ENCODE measurements at places on chromosomes 12 and 14.
A peak's percentile ranks its signal among the peaks of the same experiment; 100 is the strongest.

DNA sequence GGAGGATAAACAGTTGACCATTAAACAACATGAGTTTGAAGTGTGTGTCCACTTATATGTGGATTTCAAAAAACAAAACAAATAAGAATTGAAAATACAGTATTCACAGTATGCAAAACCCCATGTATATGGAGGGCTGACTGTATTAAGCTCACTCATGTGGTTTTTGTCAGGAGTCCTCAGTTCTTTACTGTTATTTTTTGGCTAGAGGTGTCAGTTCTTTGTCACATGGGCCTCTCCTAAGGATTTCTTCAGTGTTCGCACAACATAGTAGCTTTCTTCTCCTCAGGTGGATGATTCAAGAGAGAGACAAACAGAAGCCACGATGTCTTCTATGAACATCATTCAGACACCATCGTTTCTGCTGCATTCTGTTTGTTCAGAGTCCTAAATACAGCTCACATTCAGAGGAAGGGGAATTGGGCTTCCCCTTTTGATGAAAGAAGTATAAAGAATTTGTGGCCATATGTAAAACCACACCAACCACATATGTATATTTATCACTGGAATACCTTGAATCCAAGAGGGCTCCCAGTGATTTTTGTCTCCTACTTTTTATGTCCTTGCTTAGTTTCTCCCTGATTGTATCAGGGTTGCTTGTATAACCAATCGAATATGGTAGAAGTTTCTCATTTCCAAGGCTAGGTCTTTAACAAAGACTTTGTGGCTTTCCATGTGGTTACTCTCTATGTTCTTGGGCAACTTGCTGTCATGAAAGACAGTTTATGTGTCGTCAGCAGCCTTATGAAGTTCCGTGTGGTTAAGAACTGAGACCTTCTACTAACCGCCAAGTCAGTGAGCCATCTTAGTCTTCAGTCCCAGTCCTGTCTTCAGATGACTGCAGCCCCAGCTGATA lies 18.9 kb downstream of the MNAT1 start:
- peak; percentile 57 for DNase-seq

DNA sequence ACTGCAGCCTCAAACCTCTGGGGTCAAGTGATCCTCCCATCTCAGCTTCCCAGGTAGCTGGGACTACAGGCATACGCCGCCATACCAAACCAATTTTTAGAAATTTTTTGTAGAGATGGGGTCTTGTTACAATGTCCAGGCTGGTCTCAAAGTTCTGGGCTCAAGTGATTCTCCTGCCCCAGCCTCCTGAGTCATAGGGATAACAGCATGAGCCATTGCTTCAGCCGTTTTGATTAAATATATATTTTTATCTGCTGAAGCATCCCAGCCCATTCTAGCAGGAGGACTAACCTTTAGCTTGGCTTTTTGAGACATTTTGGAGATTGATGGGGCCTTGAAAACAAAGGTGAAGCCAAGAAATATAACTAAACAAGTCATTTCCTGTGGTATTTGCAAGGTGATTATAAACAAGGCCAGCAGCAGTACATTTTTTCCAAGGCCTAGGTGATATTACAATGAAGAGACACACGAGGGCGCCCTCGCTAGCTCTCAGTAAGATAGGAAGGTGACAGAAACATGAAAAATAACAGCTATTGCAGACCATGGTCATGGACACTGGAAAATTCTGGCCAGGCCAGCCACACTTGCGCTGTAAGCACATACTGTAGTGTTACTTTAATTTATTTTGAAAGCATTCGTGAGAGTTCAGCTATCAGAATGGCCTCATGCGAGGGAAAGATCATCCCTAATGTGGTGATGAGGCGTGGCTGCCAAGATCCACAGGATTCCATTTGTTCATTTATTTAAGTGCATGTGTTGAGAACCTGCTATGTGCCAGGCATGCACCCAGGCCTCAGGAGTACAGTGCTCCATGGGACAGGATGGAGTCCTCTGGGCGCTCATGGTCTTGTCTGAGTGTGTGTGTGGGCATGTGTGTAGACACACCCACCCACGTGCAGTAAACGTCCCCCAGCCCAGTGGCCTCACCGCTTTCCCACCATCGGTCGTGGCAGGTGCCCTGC lies 63.5 kb downstream of the DGLUCY start:
- DNase-seq = peak; percentile 67

DNA sequence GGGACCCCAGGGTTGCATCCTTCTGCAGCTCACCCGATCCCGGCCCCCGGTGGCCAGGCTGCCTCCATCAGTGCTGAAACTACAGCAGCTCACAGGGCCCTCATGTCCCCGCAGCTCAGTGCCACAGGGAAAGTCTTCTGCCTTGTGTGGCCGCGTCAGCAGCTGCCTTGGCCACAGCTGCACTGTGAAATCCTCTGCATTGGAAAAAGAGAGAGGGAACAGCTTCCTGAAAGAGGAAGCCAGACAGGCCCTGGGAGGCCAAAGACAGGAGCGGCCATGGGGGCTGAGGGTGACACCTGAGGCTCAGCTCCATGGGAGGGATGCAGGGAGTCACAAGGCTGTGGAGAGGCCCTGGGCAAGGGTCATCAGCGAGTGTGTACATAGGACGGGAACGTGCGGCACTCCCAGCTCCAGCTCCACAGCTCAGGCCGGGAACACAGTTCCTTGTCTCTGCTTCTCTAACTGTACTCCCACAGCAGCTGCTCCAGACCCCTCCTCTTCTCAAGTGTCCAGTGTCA lies 32.7 kb downstream of the PARP2 start:
- no peak for DNase-seq

GRCh38 chr12:91722072-91722471 lies 423.6 kb downstream of the BTG1 start:
- peak; percentile 57 for DNase-seq

GRCh38 chr14:23478109-23478759 lies 8.7 kb downstream of the NGDN start:
- peak; percentile 57 for DNase-seq

DNA sequence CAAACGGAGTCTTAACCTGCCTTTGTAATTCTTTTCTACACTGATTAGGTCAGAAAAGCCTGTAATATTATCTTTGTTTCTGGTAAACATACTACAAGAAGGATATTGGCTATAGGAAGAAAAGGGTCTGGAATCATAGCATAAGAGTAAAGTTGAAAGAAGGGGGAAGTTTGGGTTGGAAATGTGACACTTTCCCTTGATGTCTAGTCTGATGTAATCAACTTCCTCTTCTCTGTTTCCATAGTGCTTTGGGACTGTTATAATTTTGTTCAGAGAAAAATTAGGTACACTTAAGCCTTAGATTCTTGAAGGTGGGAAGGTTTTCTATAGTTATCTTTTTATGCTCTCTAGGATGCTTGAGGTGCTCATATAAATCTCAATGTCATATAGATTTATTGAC lies 322.2 kb downstream of the AEBP2 start:
- DNase-seq = no peak

GRCh38 chr14:49972823-49973222 lies 79.9 kb downstream of the ARF6 start:
- DNase-seq = peak; percentile 92

- no peak for DNase-seq
Observed at GRCh38 chr14:69363964-69364363, 34.1 kb downstream of the ERH start.
